Camera-type eye (tissue), 1 donor: ENCODE measurements at places on chromosomes 3 and 15. TPM values are rescaled to one million over a fixed set of nuclear protein-coding genes. Genes with fewer than 3 reads are reported as not detected.

The WDR93 gene
- 0.66 TPM for total RNA-seq

The SLC9C1 gene
- 1.5 TPM for total RNA-seq

The GASK1A gene
- total RNA-seq = 24.4 TPM

The IGDCC3 gene
- 5.4 TPM for total RNA-seq

The OIP5 gene
- 4.6 TPM for total RNA-seq

The CLRN1 gene
- 12.0 TPM for total RNA-seq

The TOP2B gene
- total RNA-seq = 321 TPM

The ENTPD3 gene
- 1.7 TPM for total RNA-seq

The ABCF3 gene
- 60.0 TPM for total RNA-seq

The SNX22 gene
- total RNA-seq = 1.1 TPM

The ARRDC4 gene
- 14.1 TPM for total RNA-seq

The C3orf22 gene
- total RNA-seq = not detected

The SETMAR gene
- 24.7 TPM for total RNA-seq

The RASL12 gene
- total RNA-seq = 18.6 TPM

The REC114 gene
- not detected for total RNA-seq

The PLA2G4E gene
- total RNA-seq = 0.16 TPM

The ANKRD63 gene
- not detected for total RNA-seq

The RARRES1 gene
- 11.8 TPM for total RNA-seq

The LIPH gene
- 3.3 TPM for total RNA-seq
